ENCODE measurements at places on chromosomes 4 and X. TPM values are rescaled to one million over a fixed set of nuclear protein-coding genes. Genes with fewer than 3 reads are reported as not detected.

Gene SUPT20HL2
- not detected for total RNA-seq

Gene DMP1
- not detected for total RNA-seq

Gene SLC49A3
- 0.11 TPM for total RNA-seq

Gene NHS
- 10.1 TPM for total RNA-seq

Gene ARHGAP36
- not detected for total RNA-seq

Gene RAB39B
- 0.03 TPM for total RNA-seq

Gene CSN1S1
- total RNA-seq: not detected

Gene SOX3
- not detected for total RNA-seq

Gene STATH
- total RNA-seq: not detected

Gene SOD3
- not detected for total RNA-seq

Gene CXCL1
- total RNA-seq: 27.5 TPM

Gene PRR32
- total RNA-seq: not detected

Gene SHROOM4
- 0.42 TPM for total RNA-seq

Gene CCDC110
- total RNA-seq: 0.04 TPM

Gene SNX25
- 10.5 TPM for total RNA-seq

Gene MTNR1A
- not detected for total RNA-seq

Gene FAM47A
- total RNA-seq: not detected

Gene SLC9B1
- 0.11 TPM for total RNA-seq

Gene TENM3
- total RNA-seq: 30.1 TPM

Gene TLL1
- 3.5 TPM for total RNA-seq

Gene AKAP14
- total RNA-seq: not detected

Gene DMD
- 6.5 TPM for total RNA-seq

Gene DRD5
- not detected for total RNA-seq

Gene BTC
- 0.46 TPM for total RNA-seq

Gene POU4F2
- total RNA-seq: not detected

Gene DGAT2L6
- total RNA-seq: not detected

Gene PLP1
- total RNA-seq: not detected

Gene VGLL1
- total RNA-seq: 5.2 TPM

Gene XAGE1B
- not detected for total RNA-seq

Gene AIMP1
- total RNA-seq: 39.6 TPM

Gene TSPAN7
- 0.28 TPM for total RNA-seq

Gene TXK
- total RNA-seq: not detected

Gene HSFX4
- total RNA-seq: not detected

Gene PROM1
- total RNA-seq: not detected

Gene BGN
- total RNA-seq: 0.07 TPM

Gene XAGE1A
- total RNA-seq: not detected

Gene TCP11X2
- not detected for total RNA-seq

Gene ADH4
- total RNA-seq: not detected

Gene KLF8
- total RNA-seq: 4.7 TPM

Gene CT45A10
- total RNA-seq: not detected

Data from foreskin keratinocyte (primary cell).